Endodermal cell (in vitro differentiated cells): ENCODE measurements at places on chromosomes 7 and 10. TPM values are rescaled to one million over a fixed set of nuclear protein-coding genes. Genes with fewer than 3 reads are reported as not detected.

- DNase-seq, result no peak
Measured at GRCh38 chr10:24306507-24306875, 97.6 kb downstream of the KIAA1217 start.

DNA sequence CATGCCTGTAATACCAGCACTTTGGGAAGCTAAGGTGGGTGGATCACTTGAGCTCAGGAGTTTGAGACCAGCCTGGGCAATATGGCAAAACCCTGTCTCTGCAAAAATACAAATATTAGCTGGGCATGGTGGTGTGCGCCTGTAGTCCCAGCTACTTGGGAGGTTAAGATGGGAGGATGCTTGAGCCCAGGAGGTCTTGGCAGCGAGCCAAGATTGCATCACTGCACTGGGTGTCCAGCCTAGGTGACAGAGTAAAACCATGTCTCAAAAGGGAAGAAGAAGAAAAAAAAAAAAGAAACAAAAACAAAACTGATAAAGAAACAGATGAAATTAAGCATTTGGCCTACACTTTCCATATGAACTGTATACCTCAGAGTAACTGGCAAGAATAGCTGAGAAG, 319.2 kb downstream of the PARD3 start:
- DNase-seq, result no peak

- DNase-seq, result peak; percentile 37
Measured at GRCh38 chr7:132092106-132092505, 484.2 kb downstream of the PLXNA4 start.

DNA sequence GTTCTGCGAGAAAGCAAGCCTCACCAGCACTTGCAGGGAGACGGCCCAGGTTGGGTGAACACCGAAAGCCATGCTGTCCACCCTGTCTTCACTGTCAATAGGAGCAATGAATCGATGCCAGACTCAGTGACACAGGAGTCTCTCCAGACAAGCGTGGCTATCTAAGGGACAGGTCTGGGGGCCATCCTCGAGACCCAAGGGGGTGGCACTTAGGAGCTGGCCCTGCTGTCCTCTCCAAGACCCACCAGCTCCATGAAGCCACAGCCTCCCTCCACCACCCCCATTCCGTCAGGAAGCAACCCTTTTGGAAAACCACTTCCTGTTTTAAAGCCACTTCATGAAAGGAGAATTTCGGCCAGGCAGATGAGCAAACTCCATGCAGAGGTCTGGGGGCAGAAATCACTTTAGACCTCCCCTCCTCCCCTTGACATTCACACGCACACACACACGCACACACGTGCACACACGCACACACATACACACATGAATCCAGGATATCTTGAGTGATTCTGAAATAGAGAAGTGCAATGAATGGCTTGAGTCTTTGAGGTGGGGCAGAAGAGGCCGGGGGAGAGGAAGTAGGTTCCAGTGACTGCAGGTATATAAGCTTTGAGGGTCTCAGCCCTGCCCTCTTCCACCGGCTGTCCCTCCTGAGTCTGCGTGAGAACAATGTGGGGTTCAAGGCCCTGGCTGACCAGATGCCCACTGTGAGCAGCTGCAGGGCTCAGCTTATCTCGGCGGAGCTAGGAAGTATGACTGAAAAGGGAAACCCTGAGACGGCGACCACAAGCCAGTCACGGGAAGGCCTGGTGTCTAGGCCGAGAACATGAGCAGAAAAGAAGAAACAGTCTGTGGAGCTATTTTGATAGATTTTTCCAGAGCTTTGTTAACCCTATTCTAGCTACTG, 25.0 kb downstream of the RGS10 start:
- DNase-seq, result peak; percentile 46

DNA sequence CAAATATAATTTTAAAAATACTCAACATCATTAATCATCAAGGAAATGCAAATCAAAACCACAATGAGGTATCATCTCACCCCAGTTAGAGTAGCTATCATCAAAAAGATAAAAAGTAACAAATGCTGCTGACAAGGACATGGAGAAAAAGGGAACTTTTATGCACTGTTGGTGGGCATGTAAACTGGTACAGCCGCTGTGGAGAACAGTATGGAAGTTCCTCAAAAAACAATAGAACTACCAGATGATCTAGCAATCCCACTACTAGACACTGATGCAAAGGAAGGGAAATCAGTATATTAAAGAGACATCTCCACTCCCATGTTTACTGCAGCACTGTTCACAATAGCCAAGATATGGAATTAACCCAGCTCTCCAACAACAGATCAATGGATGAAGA, 384.5 kb downstream of the PLXDC2 start:
- no peak for DNase-seq

DNA sequence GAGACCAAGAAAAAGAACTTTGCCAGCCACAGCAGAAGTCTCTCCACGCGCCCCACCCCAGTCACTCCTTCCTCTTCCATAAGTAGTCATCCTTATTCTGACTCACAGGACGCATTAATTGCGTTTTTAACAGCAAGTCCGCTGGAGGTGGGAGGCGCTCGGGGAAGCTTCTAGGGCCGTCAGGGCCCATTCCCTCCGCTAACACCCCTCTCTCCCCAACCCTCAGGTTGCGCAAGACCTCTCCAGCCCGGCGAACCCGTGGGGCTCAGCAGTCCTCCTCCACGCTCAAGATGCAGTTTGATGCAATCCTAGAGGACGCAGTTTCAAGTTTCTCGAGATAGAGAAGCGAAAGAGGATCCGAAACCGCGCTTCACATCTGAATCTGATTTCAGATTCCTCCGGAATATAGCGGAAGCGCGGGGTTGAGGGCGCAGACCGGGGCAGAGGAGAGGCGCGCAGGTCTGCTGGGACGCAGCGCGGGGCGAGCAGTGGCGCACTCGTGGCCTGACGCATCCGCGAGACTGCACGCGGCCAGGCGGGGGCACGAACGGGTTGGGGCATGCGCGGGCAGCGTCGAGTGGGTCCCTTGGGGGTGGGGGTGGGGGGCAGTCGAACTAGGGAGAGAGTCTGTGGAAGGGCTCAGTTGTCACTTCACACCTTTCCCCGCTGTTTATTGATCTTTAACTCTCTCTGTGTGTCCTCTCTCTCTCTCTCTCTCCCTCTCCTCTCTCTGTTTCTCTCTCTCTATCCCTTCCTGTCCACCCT, 37.8 kb upstream of the PSAP start:
- peak; percentile 79 for DNase-seq

GRCh38 chr7:140235114-140235513, 58.3 kb upstream of the KDM7A start:
- no peak for DNase-seq

DNA sequence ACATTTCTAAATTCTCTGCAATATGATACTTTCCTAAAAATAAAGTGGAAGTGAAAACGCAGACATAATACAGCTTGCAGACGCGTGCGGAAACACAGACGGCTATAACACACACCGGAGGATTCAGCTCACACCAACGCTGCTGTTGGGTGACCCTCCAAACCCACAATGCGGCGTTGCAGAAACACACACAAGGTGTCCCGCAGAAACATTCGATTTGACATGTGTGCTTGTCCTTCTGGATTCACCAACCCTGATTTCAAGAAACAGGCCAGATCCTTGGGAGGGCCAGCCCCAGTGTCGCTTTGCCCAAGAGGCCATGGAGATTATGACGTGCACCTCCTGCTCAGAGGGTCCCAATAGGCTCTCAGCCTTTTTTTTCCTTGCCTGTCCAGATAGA, 136.7 kb upstream of the TCERG1L start:
- DNase-seq, result peak; percentile 35

GLUD1 gene
- total RNA-seq, result 106 and 107 TPM in 2 replicates

IQUB gene
- total RNA-seq, result 1.5 to 2.1 TPM (median 1.6 TPM) in 3 replicates

GOLGA7B gene
- total RNA-seq, result 0.14 and 0.18 TPM in 2 replicates
